GF-D8 (cell line): ENCODE measurements at places on chromosomes 3 and 15.

GRCh38 chr3:137103739-137104138 is 146.0 kb downstream of the IL20RB start:
- no peak for DNase-seq

DNA sequence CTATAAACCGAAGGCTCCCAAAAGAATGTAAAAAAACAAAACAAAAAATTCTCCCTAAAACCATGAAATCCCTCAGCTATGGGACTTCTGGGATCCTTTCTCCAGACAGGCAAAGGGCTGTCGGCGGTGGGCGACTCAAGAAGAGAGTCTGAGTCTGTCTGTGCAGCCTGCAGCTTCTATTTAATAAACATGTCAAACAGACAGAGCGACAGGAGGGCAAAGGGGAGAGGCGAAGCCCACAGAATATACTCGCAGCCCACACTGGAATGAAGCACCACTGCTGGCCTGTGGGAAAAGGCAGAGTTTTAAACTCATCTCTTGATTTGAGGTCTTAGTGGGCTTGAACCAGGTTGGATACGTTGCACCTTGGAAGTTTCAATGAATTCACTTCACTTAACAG is 40.2 kb downstream of the ISL2 start:
- no peak for DNase-seq

DNA sequence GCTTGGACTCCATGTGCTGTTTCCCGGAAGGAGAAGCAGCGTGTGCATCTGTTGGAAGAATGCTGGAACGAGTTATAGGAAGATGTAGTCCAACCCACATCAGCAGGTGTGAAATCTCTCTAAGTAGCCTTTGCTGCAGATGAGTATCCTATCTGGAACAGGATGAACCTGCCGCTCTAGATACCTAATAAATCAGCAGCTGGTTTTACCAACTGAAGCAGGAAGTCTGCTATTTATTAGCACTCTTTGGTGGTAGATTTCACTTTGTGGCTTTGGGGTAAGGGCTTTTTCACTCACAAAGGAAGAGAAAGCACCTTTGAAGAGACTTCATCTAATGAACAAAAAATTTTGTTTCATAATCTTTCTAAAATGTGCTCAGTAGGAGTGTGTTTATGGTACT is 66.4 kb downstream of the DCUN1D1 start:
- DNase-seq, result no peak

DNA sequence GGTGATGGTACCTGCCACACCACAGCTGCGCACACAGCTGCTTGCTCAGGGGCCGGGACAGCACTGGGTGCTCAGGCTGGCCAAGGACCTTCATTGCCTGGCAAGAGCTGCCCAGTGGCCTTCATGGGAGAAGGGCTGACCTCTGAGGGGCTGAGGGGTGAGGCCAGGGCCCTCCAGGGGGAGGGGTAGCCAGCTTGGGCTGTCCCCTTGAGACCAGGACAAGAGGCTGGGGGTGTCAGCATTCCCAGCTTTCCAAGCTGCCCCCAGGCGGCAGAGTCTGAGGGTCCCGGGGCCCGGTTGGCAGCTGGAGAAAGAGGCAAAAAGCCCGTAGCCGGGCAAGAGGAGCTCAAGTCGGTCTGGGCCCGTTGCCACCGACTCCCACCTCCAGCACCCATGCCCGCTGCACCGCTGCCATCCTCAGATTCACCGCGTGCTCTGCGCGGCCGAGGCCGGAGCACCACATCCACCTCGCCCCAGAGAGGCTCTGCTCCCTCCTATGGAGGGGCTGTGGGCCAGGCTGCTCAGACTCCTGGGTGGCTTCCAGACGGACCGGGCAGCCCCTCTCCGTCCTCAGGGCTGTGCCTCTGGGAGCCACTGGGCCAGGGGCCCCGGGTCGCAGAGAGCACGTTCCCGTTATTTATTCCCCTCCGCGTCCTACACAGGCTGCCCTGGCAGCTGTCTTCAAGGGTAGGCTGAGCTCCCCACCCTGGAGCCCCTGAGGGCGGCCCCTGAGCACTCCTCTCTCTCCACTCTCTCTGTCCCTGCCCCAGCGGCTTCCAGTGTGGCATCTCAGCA is 51.5 kb downstream of the PLXNA1 start:
- DNase-seq, result no peak

GRCh38 chr3:14265246-14265962 is 86.8 kb downstream of the LSM3 start:
- DNase-seq, result no peak

GRCh38 chr3:53842436-53843194 is 3.6 kb downstream of the CHDH start:
- DNase-seq, result no peak

GRCh38 chr3:186108106-186108940 is 566 bp downstream of the ETV5 start:
- DNase-seq, result no peak

GRCh38 chr3:6523043-6523442 is 337.9 kb upstream of the GRM7 start:
- no peak for DNase-seq

DNA sequence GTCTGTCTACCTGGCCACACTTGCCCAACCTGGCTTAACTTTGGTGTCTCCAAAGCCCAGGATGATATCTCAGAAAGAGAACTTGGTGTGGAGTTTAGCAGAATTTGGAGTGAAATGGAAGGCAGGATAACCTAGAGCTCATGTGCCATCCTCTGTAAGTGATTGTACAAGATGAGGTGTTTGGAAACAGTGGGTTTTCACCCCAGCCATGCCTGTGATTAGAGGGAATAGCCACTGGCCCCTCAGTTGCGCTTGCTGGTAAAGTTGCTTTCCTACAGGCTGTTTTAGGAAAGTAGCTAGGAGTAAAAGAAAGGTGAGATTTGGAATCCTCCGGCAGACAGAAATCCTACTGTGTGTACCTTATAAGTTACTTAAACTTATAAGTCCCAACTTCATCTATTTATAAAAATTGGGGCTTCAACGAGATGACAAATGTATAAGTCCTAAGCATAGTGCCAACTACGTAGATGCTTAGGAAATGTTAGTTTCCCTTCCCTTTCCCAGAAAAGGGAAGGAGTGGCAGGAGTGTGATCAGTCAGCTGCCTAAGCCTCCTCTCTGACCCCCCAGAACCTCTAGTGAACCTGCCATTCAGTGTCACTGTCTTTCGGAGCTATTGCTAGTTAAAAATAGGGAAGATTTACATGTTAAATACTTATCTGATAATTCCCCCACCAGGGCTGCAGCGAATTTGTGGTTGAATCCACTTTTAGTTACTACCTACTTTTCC is 13.4 kb upstream of the BMF start:
- DNase-seq, result no peak

GRCh38 chr15:68314563-68314962 is 37.0 kb downstream of the FEM1B start:
- DNase-seq, result no peak

DNA sequence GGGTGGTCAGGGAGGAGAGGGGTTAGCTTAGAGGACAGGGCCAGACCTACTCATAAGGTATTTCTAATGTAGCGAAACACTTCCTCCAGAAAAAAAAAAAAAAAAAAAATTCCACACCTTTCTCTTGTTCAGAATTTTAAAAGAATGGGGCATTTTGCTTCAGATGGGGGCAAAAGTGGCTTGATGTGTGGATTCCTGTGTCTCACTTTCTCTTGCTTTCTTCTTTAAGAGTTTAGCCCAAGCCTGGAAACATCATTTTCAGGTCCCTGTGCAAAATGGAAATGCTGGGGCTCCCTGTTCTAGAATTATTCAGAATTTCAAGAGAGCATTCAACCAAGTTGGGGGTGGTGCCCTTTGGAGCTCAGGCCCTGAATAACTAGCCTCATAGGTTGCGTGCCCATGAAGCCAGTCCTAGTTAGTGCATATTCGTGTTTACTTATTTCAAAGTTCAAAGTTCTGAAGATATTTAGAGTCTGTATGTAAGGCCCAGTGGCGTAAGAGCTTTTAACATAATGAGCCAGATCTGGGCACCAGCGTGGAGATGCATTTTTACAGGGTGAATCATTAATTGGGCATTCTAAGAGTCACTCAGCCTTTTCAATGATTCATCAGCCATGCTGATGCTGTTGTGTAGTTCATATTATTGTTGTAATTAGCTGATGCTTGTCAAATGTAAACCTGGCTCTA is 104.5 kb downstream of the RPLP1 start:
- DNase-seq, result no peak

DNA sequence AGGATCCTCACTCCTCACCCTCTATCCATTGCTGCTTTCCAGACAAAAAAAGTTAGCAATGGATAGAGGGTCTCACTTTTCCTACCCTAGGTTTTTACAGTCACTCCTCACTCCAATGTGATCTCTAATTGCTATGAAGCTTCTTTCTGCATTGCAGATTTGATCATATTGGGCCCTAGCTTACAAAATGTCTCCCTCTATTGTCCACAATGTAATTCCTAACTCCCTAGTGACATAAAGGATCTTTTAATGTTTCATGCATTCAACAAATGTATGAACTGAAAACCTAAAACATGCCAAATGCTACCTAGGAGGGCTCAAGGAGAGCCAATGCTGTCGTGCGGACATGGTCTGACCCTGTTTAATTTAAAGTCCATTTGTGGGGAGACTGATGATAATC is 234.8 kb downstream of the CADM2 start:
- no peak for DNase-seq

DNA sequence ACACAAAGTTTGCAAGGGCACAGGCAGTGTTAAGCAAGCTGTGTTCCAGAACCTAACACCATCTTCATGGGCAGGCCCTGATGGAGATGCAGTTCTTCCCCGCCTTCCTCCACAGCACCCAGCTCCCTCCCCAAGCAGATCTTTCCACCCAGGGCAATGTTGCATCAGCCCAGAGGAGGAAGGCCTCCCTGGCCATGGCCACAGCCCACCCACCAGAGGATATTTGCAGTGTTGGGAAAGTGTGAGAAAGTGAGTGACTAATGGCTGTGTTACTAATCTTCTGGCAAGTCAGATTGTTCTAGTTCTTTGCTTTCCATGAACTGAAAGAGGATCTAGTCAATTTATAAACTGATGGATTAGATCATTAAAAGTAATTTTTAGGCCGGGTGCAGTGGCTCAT is 42.0 kb upstream of the ATP10A start:
- no peak for DNase-seq

GRCh38 chr3:35448681-35449080 is 190.6 kb upstream of the ARPP21 start:
- DNase-seq, result no peak

GRCh38 chr15:56640549-56640948 is 92.8 kb downstream of the ZNF280D start:
- DNase-seq, result no peak

- no peak for DNase-seq
Measured at GRCh38 chr3:150145659-150146058, 175.0 kb upstream of the PFN2 start.

DNA sequence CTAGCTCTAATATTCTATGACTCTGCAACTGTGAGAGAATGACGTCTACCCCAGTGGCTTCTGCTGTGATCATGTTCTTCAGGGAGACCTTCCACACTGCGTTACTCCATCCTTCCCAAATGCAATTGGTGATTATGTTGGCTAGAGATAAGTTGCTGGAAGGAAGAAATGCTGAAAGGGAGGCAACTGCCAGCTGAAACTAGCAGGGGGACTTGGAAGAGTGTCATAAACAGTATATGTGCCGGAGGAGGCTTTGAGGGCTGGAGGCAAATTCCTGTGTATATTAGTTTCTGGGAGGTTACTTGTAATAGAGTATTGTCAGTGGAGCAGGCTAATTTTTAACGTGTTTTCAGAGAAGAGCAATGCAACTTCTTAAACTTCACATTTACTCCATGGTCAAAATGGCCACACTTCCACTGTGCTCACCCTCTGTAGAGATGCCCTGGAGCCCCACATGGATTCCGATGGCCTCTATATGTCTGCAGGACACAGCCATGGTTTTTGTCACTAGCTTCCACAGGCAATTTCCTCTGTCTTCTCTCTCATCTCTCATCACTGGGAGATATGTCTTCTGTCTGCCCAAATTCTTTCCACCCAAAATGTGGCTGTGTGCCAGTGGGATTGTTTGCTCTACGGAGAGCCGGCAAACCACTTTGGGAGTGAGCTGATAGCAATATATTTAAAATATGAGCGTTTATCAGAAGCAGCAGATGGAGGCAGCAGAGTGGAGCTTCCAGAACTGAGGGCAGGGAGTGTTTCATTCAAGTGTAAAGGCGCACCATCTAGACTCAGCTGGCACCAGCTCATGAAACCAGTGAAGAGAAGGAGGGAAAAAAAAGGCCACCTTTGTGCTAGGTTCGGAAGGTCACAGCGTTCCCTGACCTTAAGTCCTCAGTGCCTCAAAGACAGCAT is 13.3 kb upstream of the CD47 start:
- DNase-seq, result no peak

GRCh38 chr3:87437765-87438164 is 161.4 kb upstream of the POU1F1 start:
- no peak for DNase-seq

DNA sequence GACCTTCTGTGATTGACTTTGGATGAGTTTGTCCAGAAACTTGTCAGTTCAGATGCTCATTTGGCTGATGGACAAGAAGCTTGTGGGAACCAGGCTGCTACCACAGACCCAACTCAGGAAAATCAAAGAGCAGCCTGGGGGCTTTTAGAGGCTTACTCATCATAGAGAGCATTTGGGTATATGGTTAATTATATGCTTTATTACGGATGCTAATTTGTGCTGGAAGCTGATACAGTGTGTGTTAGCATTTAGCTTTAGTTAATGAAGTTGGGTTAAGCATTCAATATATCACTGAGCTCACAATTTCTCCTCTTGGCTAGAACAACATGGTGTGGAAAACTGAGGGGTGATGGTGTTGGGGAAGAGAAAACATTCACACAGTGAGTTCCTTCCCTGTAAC is 664.2 kb upstream of the CFAP20DC start:
- no peak for DNase-seq

GRCh38 chr3:45778761-45779201 is 17.6 kb downstream of the SLC6A20 start:
- no peak for DNase-seq

- DNase-seq, result no peak
Measured at GRCh38 chr3:106758459-106758858, 618.8 kb upstream of the CCDC54 start.

DNA sequence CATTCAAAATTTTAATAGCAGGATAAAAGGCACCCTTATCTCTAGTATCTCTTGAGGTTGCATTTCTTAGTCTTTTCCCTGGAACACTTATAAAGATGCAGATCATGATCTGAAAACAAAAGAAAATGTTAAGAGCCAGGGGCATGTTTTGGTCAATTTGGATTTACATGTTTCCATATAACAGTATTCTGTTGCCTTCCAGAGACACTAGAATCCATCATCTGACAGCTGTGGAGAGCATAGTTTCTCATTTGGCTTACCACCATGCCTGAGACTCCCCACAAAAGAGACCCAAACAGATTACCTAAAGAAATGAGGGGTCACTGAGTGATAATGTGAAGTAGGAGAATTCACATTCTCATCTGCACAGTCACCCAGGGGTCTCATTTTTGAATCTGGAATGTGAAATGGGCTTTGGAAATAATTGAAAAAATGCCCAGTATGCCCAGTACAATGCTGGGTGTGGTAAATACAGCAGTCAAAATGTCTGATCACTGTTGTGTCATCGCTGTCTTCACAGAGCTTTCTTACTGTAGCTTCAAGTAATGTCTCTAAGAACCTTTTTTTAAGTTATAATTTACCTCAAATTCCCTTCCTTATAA is 79.9 kb upstream of the ZBTB20 start:
- DNase-seq, result no peak
